HL-60 (cell line): ENCODE measurements at places on chromosomes 1 and 21.

- DNase-seq: no peak
Measured at GRCh38 chr1:187641463-187641862, 812.7 kb downstream of the PLA2G4A start.

DNA sequence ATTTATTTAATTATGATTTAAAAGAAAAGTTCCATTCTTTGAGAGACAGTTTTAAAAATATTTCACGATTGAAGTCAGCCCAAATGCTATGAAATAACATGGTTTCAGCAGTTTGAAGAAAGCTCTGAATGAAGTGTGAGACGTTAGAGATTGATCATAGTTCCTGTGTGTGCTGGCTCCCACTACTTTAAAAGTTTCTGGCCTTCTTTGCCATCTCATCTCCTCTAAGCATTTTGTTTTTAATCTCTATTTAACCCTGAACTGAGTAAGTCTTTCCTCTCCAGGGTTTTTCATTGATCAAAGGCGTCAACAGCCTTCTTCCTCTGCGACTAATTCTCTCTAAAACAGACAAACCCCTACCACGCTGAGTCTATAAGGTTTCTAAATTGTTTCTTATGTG lies 225.3 kb upstream of the B3GALT2 start:
- no peak for DNase-seq

DNA sequence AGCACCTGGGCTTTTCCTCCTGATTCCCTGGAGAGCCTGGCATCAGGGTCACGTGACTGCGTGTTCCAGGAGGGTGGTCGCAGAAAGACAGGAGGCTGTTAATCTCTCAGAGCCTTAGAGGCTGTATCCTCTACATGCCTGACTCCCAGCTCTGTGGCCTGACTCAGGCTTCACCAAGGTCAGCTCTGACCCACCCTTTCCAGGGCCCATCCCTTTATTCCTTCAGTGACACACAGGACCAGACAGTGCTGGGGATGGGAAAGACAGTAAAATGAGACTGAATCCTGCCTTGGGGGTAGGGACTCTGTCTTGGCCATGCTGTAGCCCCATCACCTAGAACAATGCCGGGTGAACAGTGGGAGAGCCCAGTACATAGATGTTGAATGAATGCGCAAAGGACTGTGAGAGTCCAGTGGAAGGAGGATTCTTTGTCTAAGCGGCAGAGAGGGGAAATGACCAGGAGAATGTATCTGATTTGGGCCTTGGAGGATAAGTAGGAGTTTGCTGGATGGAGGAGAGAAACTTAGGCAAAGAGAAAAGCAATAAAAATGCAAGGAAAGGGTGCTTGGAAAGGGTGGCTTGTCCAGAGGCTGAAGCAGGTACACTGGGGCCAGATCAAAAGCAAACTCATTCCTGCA lies 33.0 kb downstream of the EPHX1 start:
- no peak for DNase-seq

DNA sequence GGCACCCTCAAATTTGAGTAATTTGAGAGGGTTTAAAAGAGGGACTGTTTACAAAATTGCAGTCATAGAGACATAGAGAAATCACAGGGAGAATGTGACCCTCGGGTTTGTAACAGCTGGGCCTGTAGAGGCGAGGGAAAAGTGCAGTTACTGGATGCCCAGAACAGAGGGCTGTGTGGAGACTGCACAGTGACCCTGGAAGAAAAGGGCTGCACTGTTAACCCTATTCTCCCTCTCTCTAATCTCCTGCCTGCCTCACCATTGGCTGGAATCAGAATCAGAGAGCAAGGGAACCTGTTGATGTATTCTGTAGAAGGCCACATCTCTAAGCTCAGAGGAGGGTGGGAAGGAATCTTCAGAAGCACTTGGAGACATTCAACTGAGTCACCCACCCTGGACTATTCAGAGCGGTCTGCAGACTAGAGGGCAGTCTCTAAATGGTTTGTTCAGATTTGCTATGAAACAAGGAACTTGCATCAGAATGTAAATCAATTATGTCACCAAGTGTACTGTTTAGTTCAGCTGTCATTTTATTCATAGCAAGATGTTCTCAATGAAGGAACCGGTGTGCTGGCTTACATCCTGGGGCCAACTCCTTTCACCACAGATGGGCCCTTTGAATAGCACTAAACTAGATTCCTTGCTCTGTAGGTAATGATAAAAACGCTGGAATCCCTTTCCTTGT lies 132.2 kb upstream of the HOOK1 start:
- no peak for DNase-seq

DNA sequence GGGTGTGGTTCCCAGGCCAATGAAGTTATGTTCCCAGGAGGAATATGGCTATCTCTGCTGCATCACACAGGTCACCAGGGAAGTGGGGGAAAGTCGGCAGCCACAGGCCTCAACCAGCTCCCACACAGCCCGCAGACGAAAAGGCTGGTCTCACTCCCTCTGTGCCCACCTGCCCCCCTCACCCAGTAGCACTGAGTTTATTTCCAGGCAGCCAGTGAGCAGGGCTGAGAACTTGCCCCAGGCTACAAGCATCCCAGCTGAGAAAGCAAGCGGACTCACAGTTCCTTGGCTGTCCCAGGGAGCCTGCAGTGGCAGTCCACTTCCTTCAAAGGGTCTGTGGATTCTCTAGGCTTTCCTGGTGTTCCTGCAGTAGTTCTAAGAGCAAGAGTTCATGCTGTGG lies 68.9 kb downstream of the SLC5A9 start:
- DNase-seq: no peak
